ENCODE measurements at places on chromosomes 1 and 21. TPM values are rescaled to one million over a fixed set of nuclear protein-coding genes. Genes with fewer than 3 reads are reported as not detected.

GRCh38 chr1:228891272-228892034 lies 156.2 kb downstream of the RHOU start:
- no peak for DNase-seq

GRCh38 chr1:201876148-201876818 lies 12.4 kb upstream of the SHISA4 start:
- DNase-seq: no peak

GRCh38 chr1:197312163-197312562 lies 44.1 kb downstream of the CRB1 start:
- DNase-seq: no peak

DNA sequence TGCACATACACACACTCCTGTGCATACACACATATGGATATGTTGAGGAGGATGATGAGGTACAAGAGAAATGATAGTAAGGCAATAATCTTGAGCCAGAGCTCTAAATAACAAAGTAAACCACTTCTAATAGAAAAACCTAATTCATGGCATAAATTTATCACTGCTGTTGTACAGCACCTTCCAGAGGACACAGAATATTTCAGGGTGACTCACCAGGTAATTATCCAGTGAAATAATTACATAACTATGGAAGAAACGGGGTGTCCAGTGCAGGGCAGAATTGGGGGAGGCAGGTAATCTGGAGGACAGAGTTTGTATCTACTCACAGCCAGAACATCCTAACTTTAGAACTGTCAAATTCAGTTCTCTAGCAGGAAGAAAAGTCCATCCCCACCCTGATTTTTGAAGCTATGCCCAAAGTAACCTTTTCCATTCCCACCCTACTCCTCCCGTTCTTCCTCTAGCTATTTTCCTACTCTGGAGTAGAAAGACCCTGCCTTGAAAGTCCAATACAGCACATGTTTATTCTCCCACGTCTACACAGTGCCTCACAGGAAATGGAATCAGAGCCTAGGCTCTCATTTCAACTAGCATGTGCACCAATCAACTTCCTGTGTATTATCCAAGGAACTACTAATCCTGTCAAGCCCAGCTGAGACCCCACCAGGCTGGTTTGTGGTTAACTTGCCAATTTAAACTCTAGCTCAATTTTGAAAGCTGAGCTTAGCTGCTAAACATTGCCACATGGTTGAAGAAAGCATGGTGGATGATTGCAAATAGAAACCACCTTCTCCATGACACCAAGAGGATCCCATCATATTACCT lies 96.6 kb downstream of the PTPN14 start:
- no peak for DNase-seq

GRCh38 chr1:168293356-168293755 lies 12.7 kb downstream of the TBX19 start:
- no peak for DNase-seq

DNA sequence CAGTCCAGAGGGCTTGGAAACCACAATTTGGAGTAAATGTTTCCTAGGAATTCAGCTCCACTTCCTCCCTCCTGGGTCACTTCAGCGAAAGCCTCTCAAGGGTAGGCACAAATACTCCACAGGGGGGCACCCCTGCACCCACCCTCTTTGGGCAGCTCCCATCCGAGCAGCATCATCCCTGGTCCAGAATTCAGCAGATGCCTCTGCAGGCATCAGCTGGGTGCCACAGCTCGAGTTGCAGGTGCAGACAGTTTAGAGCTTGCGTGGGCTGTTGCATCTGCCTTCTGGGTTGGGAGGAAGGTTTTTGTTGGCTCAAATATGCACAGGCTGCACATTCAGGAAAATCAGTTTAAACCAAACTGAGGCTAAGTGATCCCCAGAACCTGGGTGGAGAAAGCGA lies 25.0 kb downstream of the KANK4 start:
- DNase-seq: peak; percentile 45

DNA sequence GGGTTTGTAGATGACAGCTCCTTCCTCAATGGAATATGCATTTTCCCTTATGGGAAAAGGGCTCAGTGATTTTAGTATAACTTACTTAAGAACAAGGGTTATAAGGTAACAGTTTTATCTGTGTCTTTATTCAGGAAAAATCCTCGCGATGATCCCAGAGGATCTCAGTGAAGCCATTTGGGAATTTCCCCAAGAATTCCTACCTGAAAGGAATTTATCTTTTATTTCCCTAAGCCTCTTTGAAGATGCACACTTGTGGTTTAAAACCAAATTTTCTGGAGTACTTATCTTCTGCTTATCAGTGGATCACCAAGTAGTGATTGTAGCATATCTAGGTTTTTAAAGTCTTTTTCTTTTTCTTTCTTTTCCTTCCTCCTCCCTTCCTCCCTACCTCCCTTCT lies 58.8 kb downstream of the AK4 start:
- no peak for DNase-seq

DNA sequence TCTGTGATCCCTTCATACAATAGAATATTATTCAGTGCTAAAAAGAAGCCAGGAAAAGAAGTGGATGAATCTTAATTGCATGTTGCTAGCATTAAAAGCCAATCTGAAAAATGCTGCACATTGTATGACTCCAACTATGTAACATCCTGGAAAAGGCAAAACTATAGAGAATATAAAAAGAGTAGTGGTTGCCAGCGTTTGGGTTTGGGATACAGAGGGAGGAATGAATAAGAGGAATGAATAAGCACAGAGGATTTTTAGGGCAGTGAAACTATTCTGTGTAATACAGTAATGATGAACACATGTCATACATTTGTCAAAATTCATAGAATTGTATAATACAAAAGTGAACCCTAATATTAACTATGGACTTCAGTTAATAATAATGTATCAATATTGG lies 42.5 kb downstream of the GPR88 start:
- no peak for DNase-seq

DNA sequence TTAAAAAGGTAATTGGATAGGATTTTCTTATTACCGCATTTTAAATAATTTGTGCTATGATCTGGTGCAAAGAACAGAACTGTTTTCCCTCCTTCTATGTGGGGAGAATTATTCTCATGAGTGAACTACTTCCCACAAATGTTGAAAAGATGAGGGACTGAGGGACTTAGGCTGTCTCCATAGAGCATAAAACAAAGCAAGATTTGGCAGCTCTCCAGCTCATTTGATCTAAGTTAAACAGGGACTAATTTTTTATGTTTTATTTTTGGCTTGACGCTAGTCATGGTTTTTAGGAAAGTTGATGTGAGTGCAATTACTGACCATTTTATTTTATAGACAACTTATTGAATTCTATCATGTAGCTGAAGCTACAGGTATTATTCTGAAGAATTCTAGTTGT lies 362.3 kb downstream of the HLX start:
- no peak for DNase-seq

- DNase-seq: no peak
Measured at GRCh38 chr1:35594005-35594760, 21.1 kb downstream of the TFAP2E start.

DNA sequence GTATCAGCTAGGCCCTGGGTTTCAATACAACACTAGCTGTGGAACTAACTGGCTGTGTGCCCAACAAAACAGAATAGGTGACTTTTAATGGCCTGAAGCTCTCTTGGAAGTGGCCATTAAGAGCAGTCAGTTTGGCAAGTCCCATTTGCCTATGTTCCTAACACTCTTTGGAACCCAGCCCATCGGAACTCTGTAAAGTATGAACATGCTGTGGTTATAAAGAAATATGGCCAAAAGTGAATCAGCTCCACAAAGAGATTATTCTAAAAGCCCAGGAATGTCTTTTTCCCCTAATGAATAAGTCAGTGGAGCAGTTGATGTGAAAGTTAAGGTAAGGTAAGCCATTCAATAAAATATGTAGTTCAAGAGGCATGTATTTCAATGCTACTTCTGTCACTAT lies 223.7 kb upstream of the ADAMTS5 start:
- no peak for DNase-seq

GRCh38 chr1:178282949-178283367 lies 189.1 kb downstream of the RASAL2 start:
- peak; percentile 24 for DNase-seq

- DNase-seq: no peak
Measured at GRCh38 chr1:1069711-1070676, 4.1 kb downstream of the RNF223 start.

- no peak for DNase-seq
Measured at GRCh38 chr1:153220606-153221303, 3.4 kb downstream of the PRR9 start.

- no peak for DNase-seq
Measured at GRCh38 chr1:71693581-71693980, 588.8 kb downstream of the NEGR1 start.

- no peak for DNase-seq
Measured at GRCh38 chr21:16496609-16497008, 766.8 kb downstream of the USP25 start.

- no peak for DNase-seq
Measured at GRCh38 chr21:31030367-31031106, 7.7 kb downstream of the KRTAP19-8 start.

DNA sequence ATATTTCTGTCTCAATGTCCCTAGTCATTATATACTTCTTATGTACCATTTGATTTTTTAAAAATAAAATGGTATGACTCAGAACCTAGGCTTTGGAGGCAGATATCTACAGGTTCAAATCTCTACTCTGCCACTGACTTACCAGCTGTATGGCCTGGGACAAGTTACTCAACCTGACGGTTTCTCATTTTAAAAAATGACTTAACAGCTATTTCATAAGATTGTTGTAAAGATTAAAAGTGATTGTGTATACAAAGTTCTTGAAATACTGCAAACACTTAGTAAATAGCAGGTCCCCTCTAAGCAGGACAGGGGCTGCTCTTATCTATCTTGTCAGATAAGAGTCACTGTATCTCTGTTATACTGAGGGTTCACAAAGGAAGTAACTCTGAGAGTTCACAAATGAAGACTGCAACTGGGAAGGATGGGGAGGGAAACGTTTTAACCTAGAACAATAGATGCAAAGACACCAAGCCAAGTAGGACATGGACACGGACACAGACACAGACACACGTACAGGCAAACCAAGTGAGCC lies 2.6 kb downstream of the BCAR3 start:
- DNase-seq: no peak

- DNase-seq: no peak
Measured at GRCh38 chr1:147631839-147632238, 38.5 kb downstream of the ACP6 start.

DNA sequence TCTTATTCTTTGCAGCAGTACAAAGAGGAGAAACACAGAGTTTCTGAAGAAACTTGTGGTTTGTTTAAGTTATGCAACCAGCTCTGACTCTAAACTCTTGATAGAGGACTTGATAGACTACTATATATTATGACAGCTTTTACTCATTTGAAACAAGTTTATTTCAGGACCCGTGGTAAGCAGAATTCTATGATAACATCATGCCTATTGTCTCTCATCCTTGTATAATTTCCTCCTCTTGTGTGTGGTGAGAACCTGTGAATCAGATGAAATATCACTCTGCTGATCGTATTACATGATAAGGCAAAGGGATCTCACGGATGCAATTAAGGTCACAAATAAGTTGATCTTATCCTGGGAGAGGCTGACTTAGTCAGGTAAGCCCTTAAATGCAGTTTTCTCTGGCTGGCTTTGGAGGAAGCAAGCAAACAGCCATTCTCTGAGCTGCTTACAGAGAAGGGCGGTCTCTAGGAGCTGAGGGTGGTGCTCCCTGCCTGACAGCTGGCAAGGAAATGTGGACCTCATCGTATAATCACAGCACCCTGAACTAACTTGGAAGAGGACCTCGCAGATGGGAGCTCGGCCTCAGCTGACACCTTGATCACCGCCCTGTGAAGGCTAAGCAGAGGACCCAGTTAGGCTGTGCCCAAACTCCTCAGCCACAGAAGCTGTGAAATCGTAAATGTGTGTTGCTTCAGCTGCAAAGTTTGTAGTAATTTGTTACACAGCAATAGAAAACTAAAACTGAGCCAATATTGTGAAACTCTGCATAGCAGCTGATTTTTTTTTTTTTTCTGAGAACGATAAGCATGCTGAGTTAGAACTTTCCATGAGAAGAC lies 151.1 kb upstream of the DPT start:
- no peak for DNase-seq

- DNase-seq: no peak
Measured at GRCh38 chr21:35924714-35925301, 135.5 kb downstream of the SETD4 start.

DNA sequence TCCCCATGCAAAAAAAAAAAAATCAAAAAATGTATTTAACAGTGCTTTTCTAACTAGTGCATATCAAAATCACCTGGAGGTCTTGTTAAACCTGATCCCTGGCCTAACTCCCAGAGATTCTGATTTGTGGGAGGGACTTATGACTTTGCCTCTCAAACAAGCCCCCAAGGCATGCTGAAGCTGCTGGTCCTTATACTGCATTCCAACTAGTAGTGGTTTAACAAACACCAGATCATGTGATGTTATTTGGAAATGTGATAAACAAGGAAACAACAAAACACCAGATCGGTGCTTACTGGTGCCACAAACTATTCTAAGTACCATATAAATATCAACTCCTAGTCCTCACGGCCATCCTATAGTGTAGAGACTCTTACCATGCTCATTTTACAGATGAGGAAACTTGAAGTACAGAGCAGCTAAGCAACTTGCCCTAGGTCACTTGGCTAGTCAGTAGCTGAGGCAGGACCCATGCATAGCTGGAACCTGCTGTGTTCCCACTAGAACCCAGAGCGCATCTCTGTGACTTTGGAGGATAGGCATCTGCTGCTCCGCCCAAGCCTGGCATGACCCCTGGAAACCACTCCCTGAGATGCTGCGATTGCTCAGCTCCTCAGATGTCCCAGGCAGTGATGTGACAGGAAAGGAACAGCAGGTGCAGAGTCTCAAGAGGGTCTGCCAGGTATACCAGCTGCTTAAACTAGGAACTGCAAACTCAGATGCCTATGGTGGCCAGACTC lies 38.1 kb downstream of the SOX13 start:
- no peak for DNase-seq

DNA sequence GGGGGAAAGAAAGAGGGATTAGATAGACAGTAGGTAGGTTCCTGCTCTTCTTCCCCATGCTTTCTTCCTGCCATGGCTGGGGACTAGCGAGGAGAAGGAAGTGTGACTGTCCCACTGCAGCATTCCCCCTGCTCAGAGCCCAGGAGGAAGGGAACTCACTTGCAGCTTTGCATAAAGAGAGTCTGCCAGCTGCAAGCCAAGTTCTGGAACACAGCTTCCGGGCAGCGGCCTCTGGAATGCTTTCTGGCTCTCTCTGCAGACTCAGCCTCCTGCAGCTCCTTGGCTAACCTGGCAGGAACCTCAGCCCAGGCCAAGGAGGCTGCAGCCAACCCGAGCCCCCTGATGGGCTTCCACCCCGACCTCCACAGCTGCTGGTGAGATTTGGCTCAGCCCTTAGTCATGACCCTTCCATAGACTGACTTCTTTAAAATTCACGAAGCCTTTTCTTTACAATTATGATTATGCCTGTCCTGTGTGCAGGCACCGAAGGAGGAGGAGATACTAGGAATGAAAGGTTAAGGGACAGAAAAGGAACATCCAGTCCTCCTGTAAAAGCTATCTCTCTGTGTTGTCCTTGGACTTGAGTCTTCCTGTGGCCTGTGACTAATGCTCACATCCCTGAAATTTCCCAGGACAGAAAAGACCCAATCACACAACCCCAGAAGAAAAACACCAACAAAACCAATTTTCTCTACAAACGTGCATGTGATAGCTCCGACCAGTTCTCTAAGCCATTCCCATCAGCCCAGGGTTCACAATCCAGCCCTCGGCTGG lies 108.2 kb upstream of the OLIG2 start:
- DNase-seq: no peak

GPR61 gene
- not detected for polyA plus RNA-seq

APP gene
- polyA plus RNA-seq: 780 TPM

ENAH gene
- polyA plus RNA-seq: 72.0 TPM

PTGFRN gene
- polyA plus RNA-seq: 22.4 TPM

KLHDC8A gene
- 0.03 TPM for polyA plus RNA-seq

HSPA6 gene
- 0.07 TPM for polyA plus RNA-seq

S100A2 gene
- 31.4 TPM for polyA plus RNA-seq

CR1L gene
- polyA plus RNA-seq: not detected

SLAMF6 gene
- polyA plus RNA-seq: not detected

TBCE gene
- 26.2 TPM for polyA plus RNA-seq

S100A8 gene
- not detected for polyA plus RNA-seq
